ENCODE measurements at places on chromosomes 16 and 17.

DNA sequence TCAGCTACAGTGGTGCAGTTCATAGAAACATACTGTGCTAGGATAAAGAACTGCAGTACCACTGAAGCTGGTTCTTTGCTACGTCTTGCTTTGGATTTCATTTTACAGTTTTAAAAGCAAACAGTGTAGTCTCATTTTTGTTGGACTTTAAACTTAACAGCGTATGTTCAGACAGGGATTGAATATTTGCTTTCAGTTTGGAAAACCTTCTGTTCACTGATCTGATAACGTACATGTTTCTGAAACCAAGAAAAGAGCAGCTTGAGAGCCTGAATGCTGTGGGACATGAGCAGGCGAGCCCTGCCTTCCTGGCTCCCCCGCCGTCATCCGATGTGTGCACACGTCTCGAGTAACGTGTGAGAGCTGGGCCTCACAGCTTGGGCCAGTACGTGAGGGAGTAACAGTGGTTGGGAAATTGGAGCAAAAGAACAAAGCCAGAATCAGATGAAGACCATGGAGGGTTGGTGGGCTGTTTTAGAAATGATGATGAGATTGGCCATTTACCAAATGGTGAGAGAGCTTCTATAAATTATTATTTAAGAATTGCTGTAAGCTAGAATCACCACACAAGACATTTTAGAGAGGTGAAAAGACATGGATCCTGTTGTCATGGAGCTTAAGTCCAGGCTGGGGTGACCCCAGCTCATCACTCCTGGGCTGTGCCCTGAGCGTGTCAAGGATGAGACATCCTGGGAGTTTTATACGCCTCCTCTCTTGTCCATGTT, 20.8 kb upstream of the CLEC18C start:
- DNase-seq = no peak

DNA sequence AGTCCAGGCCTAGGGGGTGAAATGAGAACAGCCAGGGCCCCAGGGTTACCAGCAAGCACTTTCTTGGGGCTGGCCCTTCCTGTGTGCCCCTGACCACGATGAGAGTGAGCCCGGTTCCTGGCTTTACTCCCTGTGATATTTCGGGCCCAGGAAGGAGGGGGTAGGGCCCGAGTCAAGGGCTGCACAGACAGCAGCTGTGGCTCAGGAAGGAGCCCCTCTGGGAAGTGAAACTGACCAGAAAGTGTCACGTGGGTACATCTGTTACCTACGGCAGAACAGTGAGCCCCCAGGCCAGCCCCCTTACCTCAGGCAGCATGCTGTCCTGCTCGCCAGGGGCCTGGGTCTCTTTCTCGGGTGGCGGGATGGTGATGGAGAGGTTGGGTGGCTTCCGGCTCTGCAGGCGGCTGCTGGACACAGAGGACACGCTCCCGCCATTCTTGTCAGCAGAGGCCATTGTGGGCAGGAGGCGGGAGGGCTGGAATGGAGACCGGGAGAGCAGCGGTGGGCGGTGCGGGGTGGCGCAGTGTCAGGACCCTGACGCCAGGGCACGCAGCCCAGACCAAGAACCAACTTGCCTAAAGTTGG, 13.8 kb downstream of the AANAT start:
- no peak for DNase-seq

DNA sequence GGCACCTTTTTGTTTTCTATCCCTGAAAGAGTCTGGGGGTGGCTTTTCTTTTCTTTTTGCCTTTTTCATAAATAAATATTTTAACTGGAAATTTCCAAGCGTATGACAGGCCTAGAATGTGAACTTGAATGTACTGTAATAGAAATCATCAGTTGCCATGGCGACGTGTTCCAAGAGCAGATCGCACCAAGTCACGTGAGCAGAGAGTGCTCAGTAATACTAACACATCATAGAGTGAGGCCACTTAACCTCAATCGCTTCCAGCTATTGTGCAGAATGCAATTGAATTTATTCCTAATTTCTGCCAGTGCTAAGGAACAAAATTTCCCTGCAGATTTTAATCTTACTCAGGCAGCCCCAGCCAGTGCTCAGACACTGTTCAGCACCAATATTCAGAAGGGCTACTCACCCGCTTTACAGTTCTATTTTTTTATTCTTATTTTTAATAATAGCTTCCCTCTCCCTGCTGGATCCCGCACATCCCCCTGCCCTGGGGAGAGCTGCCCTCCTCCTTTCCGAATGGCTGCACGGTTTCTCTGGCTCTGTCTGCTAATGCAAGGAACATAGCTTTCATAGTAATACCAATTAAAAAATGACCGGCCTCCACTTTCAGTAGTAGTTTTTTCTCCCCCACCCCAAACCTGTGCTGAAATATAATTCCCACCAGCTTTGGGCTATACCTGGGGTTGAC, 26.2 kb upstream of the PMFBP1 start:
- peak; percentile 93 for DNase-seq

DNA sequence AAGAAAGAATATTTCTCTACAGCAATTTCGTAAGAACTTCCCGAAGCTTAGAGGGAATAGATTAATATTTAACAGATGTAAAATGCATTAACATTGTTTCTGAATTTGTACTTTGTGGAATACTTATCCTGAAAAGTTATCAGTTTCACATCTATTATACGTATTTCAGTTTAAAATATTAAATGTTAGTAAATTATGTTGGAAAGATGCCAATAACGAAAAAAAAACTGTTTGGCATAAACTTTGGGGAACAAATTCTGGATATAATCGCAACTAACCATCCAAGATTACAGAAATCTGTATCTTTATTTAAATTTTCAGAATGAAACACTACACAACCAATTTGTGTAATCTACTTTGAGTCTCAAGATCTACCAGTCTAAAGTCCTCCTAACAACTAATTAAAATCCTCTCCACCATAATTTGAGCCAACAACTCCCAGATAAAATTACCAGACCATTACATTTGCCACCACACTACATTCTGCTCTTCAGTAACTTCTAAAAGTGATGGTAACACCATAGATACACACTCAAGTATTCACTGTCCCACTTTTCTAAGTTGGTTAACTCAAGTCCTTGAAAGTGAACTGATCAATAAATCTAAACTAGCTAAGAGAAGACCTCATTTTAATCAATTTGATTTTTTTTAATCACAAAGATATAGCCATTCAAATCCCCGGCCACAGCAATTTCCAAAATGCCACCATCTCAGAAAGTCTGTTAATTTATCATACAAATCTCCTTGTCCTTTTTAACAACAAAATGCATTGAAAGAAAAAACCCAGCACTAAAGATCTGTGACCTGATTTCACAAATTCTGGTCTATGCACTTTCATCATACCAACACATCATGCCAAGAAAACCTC, 2.0 kb downstream of the SIAH1 start:
- DNase-seq = peak; percentile 57

DNA sequence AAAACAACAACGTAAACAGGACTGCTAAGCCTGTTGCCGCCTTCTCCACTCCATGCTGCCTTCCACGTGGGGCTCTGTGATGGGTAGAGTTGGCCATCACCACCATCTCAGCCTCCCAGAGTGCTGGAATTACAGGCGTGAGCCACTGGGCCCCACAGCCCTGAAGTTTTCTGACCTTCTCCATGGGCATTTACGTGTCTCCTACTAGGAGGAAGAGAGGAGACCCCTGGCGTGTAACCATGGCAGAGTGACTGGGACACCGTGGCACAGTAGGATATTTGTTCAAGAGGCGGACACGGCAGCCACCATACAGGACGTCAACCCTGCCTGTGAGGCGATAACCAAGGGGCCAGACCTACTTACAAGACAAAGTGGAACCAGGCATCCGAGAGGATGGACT, 31.1 kb downstream of the TRPV3 start:
- no peak for DNase-seq

DNA sequence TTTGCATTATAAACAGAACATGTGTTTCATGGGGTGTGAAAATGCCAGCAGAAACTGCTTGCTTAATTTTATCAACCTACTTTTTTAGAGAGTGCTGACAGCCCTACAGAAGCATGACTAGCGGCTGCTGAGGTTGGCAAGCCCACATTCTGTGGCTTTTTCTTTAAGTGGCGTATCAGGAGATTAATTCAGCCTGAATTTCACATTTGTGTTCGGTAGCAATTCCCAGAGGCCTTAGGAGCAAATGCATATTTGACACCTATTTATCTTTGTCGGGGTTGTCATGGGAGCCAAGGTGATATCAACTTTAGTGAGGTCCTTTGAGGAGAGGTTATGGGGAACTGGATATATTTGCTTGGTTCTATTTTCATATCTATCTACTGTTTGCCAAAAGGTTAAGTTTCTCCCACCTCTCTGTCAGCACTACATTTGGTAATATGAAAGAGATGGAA, 140.9 kb downstream of the KCNJ2 start:
- no peak for DNase-seq

DNA sequence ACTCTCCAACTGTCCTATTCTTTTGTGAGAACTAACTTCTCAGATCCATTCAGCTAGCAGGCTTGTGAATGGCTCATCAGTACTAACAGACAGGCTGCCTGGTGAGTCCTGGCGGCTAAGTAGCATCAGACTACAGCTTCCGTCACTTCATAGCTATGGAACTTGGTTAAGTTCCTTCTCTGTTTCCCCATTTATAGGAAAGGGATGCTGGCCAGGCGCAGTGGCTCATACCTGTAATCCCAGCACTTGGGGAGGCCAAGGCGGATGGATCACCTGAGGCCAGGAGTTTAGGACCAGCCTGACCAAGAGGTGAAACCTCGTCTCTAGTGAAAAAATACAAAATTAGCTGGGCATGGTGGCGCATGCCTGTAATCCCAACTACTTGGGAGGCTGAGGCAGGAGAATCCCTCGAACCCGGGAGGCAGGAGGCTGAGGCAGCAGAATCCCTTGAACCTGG, 49.9 kb upstream of the TANGO6 start:
- no peak for DNase-seq

- DNase-seq = no peak
Measured at GRCh38 chr16:855471-855870, 54.9 kb upstream of the GNG13 start.

GRCh38 chr17:38660097-38661025, 14.4 kb downstream of the EPOP start:
- DNase-seq = no peak

DNA sequence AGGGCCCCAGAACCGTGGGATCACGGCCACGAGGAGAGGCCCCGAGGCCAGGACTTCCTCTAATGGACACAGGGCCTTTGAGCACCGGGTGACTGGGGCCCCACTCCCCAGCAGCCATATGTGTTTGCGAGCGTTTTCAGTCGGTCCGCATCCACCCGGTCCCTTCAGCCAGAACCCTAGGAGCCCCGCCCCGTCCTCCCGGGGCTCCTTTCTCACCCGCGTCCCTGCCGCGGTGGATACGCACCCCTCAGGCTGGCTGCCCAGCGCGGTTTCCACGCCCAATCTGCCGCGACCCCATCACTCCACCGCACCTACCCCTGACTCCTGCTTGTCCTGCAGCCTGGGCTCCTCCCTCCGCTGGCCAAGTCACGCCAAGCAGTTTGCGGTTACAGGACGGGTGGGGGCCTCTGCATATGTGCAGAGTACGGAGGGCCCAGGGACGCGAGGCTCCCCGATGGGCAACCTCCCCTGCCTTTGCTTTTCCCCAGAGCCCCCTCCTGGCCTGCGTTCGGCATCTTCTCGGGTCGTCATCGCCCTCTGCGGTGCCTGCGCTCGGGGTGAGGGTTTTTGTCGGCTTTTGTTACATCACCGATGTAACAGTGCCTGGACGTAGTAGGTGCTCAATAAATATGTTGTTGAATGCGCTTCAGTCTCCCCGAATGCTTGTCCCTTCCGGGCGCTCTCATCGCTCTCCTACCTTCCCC, 1.0 kb upstream of the TTYH2 start:
- no peak for DNase-seq

GRCh38 chr17:10558049-10558448, 8.6 kb upstream of the MYH2 start:
- no peak for DNase-seq

DNA sequence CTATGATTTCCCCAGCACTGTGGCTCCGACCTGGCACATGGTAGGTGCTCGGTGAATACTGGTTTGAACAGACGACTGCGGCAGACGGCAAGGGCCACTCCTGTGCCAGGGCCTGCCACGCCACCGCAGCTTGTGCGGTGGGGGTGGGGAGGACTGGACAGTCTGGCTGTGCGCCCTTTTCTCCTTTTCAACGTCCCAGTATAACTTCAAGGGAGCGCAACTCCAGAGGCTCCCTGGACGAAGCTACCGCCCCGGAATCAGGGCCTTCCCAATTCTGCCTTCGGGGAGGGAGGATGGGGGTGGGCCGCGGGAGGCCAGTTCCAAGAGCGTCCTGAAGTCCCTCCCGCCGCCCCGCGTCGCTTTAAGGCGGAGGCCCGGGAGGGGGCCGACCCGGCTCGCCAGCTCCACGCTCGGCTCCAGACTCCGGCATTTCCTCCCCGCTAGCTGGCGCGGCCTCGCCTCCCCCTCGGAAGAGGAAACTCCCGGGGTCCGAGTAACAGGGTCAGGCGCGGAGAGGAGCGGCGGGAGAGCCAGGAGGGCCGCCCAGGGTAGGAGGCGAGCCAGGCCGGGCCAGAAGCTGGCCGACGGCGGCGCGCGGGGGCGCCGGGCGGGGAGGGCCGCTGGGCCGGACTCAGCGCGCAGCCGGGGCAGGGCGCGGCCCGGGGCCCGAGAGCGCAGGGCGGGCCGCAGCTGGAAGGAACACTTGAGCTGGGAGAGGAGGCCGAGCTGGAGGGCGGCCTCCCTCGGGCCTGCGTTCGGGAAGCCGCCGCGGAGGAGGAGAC, at the start of gene ITPRIPL2:
Gene ITPRIPL2 (plus strand): TSS at position 388 of the 782 bp plus-strand sequence. CDS start 498 bp downstream, outside the sequence.
- DNase-seq = peak; percentile 94

DNA sequence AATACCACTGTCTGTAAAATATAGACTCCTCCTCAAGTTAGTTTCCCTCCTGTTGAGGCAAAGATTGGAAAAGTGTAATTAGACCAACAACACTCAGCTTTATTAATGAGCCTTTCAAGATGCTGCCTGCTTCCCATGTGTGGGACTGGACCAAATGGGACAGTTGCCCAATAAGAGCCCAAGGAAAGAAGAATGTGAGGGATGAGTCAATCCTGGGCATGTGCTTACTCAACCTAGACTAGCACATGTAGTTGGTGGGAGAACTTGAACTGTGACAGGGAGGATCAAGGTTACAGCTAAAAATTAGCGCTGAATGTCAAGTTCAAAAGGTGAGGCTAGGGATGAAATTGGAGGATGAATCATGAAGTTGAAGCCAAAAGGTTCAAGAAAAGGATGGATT, 435.5 kb downstream of the CA10 start:
- no peak for DNase-seq

GRCh38 chr16:86584726-86585721, 6.7 kb downstream of the FOXL1 start:
- DNase-seq = no peak

DNA sequence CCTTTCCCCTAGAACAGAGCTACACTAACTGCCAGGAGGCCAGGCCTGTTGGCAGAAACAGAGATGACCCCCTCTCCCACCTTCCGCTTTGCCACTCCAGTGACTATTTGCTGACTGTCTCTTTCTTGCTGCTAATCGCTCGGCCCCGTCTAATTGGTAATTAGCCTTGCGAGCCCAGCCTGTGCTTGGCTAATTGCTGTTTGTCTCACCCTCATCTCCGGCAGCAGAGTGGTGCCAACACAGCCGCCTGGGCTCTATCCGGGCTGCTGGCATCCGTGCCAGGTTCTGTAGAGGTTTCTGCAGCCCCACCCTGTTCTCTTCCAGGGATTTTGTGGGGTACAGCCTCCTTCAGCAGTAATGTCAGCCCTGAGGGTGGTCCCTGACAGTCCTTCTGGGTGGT, 27.4 kb upstream of the PHB1 start:
- DNase-seq = no peak

Data from fibroblast of pulmonary artery (primary cell).